ENCODE measurements at places on chromosomes 5 and 9. TPM values are rescaled to one million over a fixed set of nuclear protein-coding genes. Genes with fewer than 3 reads are reported as not detected.

The ZNF483 gene
- total RNA-seq = 7.3 TPM

GRCh38 chr9:4243113-4243512 lies 56.8 kb downstream of the GLIS3 start:
- ATAC-seq = peak; percentile 38

GRCh38 chr5:42877431-42877830 lies 65.7 kb upstream of the SELENOP start:
- no peak for ATAC-seq

GRCh38 chr9:136944212-136944518 lies 373 bp downstream of the FBXW5 start:
- ATAC-seq = peak; percentile 55

GRCh38 chr5:60916646-60917045 lies 28.2 kb downstream of the ERCC8 start:
- no peak for ATAC-seq

The NIPAL4 gene
- 0.65 TPM for total RNA-seq

DNA sequence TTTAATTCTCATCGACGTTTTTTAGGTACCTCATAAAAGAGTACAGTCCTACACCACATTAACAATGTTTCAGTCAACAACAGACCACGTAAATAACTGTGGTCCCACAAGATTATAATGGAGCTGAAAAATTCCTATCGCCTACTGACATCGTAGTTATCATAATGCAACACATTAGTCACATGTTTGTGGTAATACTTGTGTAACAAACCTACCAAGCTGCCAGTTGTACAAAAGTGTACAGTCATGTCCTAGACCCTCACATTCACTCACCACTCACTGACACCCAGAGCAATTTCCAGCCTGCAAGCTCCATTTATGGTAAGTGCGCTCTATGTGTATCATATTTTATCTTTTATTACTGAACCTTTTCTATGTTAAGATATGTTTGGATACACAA lies 16.8 kb downstream of the GNAQ start:
- no peak for ATAC-seq

- ATAC-seq = no peak
These were observed 20.4 kb upstream of the UBAP1 start for GRCh38 chr9:34158362-34158869.

GRCh38 chr5:87411586-87411972 lies 1.2 kb downstream of the CCNH start:
- ATAC-seq = no peak

DNA sequence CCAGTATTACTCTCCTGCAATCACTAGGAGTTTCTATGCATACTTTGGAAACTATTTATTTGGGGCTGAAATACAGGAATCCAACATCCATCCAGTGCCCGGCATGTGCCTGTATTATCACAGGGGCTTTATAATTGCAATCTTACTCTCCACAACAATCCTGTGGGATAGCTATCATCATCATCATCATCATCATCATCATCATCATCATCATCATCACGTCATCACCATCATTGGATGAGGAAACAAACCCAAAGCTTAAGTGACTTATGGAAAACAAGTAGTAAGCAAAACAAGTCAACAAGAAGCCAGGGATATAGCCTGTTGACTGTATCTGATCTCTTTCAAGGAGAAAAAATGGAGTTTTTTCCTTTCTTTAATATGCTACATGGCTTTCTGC lies 47.8 kb upstream of the FYB1 start:
- ATAC-seq = no peak

- ATAC-seq = no peak
These were observed 45.5 kb downstream of the DAB2IP start for GRCh38 chr9:121696930-121697329.

DNA sequence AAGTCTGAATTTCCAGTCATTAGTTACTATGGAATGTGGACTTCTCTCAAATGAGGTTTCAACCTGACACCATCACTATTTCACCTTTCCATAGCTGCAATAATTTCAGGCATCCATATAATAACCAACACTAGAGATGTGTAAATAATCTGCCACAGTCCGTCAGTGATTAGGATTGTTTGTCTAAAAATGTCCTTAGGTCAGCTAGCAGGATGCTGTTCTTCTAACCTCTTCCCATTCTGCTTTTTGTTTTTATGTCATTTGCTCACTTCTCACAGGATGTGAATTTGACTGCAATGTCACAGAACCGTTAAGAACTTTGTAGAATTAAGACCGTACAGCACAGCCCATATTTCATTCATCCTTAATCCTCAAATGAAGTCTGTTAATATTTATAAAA lies 166.4 kb upstream of the RASA1 start:
- ATAC-seq = no peak

DNA sequence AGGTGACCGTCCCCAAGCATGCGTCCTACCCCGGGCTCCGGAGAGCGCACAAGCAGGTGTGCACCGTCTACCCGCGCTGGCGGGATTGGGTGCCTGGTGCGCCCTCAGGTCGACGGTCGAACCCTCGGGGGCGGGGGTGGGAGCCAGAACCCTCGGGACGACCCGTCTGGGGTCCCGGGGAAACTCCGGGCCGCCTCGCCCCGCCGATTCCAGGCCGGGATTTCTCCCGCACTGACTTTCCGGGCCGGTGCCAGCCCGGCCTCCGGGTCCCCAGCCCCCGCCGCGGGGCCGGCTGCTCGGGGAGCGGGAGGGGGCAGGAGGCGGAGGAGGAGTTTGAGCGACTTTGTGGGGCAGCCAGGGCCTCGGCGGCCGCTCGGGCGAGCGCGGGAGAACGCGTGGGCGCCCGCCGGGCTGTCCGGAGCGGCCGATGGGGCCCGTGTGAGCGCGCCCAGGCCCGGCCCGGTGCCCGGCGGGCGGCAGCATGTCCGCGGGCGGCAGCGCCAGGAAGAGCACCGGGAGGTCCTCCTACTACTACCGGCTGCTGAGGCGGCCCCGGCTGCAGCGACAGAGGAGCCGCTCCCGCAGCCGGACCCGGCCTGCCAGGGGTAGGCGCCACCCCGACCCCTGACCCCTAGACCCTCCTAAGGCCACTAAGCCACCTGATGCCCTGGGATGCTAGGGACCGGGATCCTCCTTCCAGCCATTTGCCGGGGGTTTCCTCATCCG lies at the start of gene DAB2IP:
TSS of gene DAB2IP (plus strand) at position 340 of the 726 bp plus-strand sequence. CDS start at position 482, 142 bp downstream.
- no peak for ATAC-seq

GRCh38 chr9:37550781-37551180 lies 25.4 kb downstream of the FBXO10 start:
- ATAC-seq = no peak

The FOXD4 gene
- total RNA-seq = 0.22 TPM

DNA sequence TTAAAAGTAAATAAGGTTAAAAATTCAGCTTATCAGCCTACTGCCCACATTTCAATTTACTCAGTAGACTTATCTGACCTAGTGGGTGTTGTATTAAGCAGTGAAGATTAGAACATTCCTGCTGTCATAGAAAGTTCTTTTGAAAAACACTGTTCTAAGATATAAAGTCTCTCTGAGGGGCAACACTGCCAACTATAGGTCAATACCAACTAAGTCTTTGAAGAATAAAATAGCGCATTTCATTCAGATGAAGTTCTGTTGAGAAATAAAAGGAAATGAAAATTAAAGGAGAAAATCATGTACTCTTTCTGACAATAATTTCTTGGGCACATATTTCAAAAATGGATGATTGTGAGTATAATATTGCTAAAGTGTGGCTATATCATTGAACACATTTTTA lies 86.8 kb downstream of the PTPRD start:
- ATAC-seq = no peak

- ATAC-seq = no peak
These were observed 78.1 kb upstream of the PRLR start for GRCh38 chr5:35308421-35308820.

Measured in activated T-helper 17 cell treated with anti-CD3 and anti-CD28 coated beads, Interleukin-2, amount 50 U/mL, for 72 hours (primary cell).